ENCODE measurements at places on chromosomes 2 and 18.

DNA sequence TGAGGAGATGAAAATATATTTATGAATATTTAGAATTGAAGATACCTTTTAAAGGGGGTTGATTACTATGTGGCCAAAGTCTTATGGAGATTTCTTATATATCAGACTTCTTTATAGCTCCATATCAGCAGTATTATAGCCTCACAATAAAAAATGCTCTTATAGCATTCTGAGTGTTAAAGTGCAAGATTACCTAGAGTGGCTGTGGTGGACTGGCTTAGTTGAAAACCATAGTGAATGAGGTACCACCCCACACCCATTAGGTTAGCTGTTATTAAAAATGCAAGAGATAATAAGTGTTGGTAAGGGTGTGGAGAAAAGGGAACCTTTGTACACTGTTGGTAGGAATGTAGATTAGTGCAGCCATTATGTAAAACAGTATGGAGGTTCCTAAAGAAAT, 39.7 kb downstream of the NCOA1 start:
- DNase-seq, result no peak

GRCh38 chr18:45328811-45329210, 286.5 kb upstream of the SLC14A2 start:
- no peak for DNase-seq

DNA sequence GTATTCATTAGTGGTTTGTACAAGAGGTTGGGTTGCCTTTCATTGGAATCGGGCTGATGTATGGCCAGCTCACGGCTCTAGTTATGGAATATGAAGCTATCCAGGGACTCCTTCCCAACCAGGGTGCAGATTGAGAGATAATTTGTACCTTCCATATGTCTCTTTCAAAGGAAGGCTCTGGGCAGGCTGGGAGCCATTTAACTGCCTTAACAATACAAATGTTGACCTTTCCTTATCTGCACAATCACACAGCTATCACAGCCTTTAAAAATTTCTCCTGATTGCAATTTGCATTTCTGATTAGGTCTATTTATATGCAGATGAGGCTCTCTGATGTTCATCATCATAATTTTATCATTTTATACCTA, 58.7 kb downstream of the MYO3B start:
- DNase-seq, result no peak

DNA sequence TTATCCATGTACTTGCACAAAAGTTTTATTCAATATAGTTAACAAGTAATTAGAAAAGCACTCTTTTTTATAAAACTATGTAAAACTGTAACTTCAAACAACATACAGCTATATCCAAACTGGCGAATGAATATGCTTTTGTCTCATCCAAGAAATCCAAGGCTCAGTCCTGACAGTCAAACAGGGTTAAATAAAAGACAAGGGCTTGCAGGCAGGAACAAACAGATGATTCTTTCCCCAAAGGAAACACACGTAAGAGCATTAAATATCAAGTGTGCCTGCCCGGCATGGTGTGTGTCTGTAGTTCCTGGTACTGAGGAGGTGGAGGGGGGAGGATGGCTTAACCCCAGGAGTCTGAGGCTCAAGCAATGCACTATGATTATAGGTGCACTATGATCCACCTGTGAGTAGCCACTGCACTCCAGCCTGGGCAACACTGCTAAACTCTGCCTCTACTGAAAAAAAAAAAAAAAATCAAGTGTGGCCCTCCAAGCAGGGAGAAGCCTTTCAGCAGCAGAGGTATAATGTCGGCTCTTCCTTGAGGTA, 171.3 kb downstream of the DLGAP1 start:
- DNase-seq, result no peak

DNA sequence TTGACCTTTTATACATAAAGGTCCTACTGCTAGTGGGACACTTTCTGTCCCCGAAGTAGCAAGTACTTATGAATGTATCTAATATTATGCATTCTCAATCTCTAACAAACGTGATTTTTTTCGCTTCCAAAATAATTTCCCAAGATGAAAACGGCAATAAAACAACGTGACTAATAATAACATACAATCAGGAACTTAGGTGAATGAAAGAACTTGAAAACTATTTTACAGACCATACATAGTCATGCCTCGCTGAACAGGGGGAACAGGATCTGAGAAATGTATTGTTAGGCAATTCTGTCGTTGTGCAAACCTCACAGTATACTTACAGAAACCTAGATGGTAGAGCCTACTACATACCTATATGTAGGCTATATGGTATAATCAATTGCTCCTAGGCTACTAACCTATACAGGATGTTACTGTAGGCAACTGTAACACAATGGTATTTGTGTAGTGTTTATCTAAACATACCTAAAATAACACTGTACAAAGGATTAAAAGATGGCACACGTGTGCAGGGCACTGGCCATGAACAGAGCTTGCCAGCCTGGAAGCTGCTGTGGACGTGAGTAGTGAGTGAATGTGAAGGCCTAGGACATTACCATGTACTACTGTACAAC, 2.5 kb downstream of the RTN4 start:
- no peak for DNase-seq

DNA sequence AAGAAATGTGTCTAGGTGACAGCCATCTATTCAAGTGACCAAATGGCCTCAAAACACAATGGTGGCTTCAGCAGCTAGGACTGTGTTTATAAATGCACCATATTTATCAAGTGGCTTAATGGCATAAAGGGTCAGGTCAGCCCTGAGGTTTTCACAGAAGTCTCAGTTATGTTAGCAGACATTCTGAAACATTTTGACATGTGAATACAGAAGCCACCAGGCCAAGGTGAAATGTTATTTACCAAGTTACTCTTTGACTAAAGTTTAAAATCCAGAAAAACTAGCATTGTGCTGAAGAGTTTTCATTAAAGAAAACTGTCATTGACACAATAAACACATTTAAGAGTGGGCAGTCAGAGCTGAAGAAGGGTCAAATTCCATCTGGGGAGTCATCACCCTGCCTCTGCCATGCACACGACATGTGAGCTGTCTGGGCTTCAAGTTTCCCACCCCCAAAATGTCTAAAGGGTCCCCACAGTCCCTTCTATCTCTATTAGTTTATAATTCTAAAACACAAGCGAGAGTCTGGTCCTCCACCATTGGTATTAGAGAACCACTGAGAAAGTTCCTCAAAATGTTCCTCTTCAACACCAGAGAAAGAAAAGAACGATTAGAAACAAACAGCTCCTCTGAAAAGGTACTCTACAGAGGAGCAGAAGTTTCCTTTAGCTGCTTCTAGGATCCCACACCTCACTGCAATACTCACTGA, 77.5 kb upstream of the FZD5 start:
- no peak for DNase-seq

GRCh38 chr2:201148434-201148990, 32.5 kb downstream of the CFLAR start:
- no peak for DNase-seq

GRCh38 chr18:66838340-66838987, 234.6 kb upstream of the CDH19 start:
- no peak for DNase-seq

DNA sequence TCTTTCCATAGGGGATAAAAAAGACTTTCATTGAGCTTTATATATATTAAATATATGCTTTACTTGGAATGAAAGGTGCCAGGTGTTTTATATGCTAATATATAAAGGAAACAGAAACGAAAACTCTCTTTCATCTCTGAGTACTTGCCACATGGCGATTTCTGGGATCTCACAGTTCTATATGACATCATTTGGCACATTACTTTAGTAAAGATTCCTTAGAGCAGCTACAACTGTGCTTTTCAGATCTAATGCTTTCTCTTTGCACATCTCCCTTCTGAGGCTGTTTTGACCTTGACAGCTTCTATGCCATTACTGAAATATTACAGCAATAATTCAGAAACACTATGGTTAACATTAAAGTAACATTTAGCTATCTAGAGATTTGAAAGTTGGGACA, 1082.9 kb upstream of the CDH2 start:
- DNase-seq, result no peak

- DNase-seq, result no peak
Observed at GRCh38 chr2:62055724-62056336, 140.1 kb upstream of the B3GNT2 start.

DNA sequence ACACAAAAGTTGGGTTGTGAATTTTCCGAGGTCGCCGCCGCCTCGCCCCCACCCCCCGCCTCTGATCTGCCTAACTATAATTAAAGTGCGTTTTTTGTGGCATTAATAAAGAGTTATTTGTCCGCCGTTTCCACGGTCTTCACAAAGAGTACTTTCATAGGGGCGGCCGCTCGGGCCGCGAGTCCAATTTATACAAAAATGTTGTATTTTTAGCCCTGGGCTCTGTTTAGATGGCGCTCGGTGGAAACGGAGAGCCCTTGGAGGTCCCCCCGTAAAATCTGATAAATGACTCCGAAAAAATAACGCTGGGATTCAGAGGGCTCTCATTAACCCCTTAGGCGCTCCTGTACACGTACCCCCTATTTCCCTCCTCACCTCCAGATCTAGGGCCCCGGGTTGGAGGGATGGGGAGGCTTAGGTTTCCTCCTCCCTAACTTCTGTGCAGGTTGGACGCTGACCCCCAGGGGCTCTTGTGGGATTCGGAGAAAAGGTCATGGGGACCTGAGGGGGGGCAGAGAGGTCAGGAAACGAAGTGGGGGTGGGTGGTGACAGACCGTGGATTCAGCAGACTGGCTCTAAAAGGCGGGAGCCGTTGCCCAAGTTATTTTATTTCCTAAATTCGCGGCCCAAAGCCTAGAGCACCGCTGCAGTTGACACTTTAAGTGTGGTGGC, 1.9 kb downstream of the CYP26B1 start:
- no peak for DNase-seq

DNA sequence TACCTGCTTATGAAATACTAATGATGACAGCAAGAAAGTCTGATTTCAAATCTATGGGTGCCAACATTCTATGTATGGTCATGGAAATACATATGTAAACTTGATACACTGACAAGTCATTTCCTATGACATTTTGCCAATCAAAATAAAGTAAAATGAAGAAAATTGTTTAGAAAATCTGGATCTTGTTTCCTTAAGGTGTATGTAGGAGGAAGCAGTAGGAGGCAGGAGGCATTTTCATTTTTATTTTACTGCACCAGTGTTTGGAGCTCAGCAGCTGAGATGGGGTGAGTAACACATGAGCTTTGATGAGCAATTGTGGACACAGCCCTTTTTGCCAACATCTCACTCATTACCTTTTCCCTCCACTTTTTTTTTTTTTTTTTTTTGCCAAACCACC, 167.0 kb downstream of the AFF3 start:
- DNase-seq, result no peak

DNA sequence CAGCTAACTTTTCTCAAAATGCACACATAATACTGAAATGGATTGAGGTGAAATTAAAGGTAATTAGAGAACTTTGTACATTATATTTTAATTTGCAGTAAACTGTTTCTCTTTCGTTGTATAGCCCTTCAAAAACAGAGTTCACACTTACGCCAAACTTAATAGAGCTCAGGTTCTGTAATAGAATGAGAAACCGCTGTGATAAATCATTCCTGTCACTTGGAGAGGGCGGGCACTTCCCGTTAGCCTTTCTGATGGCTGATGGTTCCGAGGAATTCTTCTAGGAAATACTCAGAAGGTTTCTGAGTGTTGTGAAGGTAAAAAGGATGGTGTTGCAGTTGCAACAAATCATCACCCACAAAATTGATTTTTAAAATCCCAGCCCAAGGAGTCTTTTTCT, 155.8 kb upstream of the ALKAL2 start:
- DNase-seq, result no peak

GRCh38 chr2:179268277-179268925, 3.8 kb upstream of the SESTD1 start:
- DNase-seq, result peak; percentile 12

DNA sequence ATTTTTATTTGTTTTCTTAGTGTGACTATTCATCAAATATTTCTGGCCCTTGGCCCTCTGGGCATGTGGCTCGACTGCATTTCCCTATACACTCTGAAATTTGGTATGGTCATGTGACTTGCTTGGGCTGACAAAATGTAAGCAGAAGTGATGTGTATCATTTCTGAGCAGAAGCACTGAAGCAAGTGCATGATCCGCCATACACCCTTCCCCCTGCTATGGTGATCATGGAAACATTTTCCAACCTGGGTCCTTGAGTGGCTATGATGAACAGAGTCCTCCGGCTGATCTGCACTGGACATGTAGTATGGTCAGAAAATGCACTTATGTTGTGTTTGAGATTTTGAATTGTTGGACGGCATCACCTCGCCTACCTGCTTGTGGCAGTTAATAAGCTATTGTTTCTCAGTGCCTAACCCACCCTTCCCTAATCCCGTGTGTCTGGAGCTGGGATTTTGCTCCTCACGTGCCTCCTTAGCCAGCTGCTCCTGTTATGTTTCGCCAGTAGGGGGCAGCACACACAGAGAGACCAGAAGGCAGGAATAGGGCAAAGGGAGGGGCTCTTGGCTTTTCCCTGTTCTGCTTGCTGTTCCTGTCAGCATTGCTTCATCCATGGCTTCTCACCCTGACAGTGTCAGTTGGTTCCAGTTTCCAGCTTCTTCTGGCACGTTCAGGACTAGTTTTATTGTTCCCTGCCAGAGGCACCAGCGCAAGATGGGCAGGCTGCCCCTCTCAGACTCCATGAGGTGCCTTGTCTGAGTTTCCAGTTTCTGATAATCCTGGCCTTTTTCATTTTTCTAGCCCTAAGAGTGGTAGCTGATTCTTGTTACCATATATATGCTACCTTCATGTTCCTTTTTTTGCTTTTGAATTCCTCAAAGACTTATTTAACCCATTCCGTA, 207.4 kb downstream of the ARL6IP6 start:
- peak; percentile 81 for DNase-seq

DNA sequence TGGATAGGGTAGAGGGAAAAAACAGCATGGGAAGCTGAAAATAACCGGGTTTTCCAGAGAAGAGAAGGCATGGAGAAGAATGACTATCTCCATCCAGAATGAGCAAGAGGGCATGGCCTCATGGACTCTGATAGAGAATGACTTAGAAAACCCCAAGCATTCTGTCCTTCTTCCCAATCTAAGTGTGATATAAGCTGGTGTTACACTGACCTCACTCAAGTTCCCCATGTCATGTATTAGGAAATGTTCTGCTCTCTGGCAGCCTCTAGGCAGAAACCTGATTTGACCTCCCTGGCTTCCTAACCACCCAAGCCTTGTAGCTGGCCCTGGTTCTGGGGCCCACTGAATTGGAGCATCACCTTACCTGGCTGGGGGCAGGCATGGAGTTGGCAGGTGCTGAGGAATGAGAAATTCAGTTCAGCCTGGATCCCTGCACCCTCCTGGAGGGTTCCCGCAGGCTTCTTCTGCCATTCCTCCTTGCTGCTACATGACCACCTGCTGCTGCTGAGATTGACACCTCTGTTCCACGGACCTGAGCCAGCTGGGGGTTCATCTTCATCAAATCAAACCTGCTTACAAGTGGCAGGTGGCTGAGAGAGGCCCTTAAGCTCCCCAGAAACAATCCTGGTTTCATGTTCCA, 5.2 kb upstream of the SIGLEC15 start:
- DNase-seq, result no peak

- DNase-seq, result no peak
Observed at GRCh38 chr18:70907673-70908072, 618.8 kb downstream of the SOCS6 start.

All from iPS-NIHi11 (cell line).